ENCODE measurements at places on chromosomes 6 and 20.

GRCh38 chr20:33697129-33697528 is 10.9 kb upstream of the E2F1 start:
- DNase-seq = no peak
- H3K27me3 ChIP-seq = no peaks in the 10 kb centered on the region
- H3K36me3 ChIP-seq = no peaks in the 10 kb centered on the region
- H3K4me1 ChIP-seq = no peaks in the 10 kb centered on the region

DNA sequence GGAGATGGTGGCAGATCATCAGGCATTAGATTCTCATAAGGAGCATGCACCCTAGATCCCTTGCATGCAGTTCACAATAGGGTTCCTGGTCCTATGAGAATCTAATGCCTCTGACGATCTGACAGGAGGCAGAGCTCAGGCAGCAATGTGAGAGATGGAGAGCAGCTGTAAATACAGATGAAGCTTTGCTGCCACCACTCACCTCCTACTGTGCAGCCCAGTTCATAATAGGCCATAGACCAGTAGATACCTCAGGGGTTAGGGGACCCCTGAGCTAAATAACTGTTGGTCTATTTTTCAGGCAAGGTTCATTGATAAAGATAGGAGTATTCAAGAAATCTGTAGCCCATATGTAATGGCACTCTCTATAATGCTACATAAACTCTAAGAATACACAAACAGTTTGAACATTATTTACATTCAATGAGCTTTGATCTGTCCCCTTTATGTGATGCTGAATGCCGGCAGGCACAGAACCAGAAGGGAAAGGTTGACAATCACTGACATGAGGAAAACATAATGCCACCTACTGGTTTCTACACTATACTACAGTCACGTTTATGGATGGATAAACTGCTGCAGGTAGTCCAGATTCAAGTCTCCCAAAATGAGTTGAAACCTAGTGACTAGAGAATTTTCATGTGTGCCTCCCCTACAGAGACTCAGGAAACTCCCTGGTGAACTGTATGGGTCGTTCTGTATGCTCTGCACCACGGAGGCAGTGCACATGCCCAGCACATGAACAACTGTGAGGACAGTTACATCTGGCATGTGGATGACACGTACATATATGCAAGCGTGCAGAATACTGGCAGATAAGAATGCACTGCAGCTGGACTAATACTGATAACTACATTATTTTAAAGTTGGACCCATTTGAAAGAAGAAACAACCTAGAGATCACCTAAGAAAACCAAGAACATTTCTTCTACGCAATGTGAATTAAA is 72.0 kb downstream of the DST start:
- H3K4me3 ChIP-seq = no peak overlapping the region
- H3K27ac ChIP-seq = no peak overlapping the region
- H3K36me3 ChIP-seq = no peaks in the 10 kb centered on the region
- no peaks in the 10 kb centered on the region for H3K4me1 ChIP-seq
- H3K27me3 ChIP-seq = no peaks in the 10 kb centered on the region

GRCh38 chr6:27678469-27678868 is 205.6 kb upstream of the ZNF184 start:
- H3K4me3 ChIP-seq = no peak overlapping the region
- H3K27me3 ChIP-seq = peaks cover 97% of the 10 kb centered on the region
- H3K27ac ChIP-seq = no peak overlapping the region
- no peaks in the 10 kb centered on the region for H3K4me1 ChIP-seq
- H3K36me3 ChIP-seq = peaks cover 40% of the 10 kb centered on the region

GRCh38 chr6:37531437-37532036 is 31.8 kb upstream of the CCDC167 start:
- no peak overlapping the region for H3K4me3 ChIP-seq
- no peak overlapping the region for H3K27ac ChIP-seq
- DNase-seq = no peak
- H3K36me3 ChIP-seq = peaks cover 48% of the 10 kb centered on the region
- H3K27me3 ChIP-seq = no peaks in the 10 kb centered on the region

DNA sequence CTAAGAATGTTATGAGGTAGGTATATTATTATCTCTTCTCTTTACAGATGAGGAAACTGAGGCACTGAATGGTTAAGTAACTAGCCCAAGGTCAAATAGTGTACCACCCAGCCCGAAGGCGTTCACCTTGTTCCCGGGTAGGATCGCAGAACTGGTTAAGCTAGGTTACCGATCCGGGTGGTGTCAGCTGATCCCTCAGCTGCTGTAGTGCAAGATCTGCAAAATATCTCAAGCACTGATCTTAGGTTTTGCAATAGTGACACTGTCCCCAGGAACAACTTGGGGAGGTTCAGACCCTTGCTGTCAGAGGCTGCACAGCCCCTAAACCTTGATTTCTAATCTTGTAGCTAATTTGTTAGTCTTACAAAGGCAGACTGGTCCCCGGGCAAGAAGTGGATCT is 28.1 kb downstream of the SLC52A3 start:
- no peak for DNase-seq
- H3K27me3 ChIP-seq = peaks cover 45% of the 10 kb centered on the region
- H3K36me3 ChIP-seq = peaks cover 2% of the 10 kb centered on the region
- H3K4me1 ChIP-seq = no peaks in the 10 kb centered on the region
- no peak overlapping the region for H3K4me3 ChIP-seq
- H3K27ac ChIP-seq = no peak overlapping the region
